Activated CD4-positive, alpha-beta T cell treated with anti-CD3 and anti-CD28 coated beads, Interleukin-2, amount 10 ng/mL, durations not matched to agents 24 days and 14 days (primary cell): ENCODE measurements at places on chromosomes 7 and 10. TPM values are rescaled to one million over a fixed set of nuclear protein-coding genes. Genes with fewer than 3 reads are reported as not detected.

The AKR1E2 gene
- 6.6 and 7.9 TPM in 2 replicates for total RNA-seq

The CYP3A5 gene
- not detected in 2 replicates for total RNA-seq

The C7orf33 gene
- not detected in 2 replicates for total RNA-seq

The TMEM229A gene
- not detected in 2 replicates for total RNA-seq
